Inflammatory macrophage treated with lipopolysaccharide for 4 hours (primary cell): ENCODE measurements at places on chromosomes 11 and 22.

DNA sequence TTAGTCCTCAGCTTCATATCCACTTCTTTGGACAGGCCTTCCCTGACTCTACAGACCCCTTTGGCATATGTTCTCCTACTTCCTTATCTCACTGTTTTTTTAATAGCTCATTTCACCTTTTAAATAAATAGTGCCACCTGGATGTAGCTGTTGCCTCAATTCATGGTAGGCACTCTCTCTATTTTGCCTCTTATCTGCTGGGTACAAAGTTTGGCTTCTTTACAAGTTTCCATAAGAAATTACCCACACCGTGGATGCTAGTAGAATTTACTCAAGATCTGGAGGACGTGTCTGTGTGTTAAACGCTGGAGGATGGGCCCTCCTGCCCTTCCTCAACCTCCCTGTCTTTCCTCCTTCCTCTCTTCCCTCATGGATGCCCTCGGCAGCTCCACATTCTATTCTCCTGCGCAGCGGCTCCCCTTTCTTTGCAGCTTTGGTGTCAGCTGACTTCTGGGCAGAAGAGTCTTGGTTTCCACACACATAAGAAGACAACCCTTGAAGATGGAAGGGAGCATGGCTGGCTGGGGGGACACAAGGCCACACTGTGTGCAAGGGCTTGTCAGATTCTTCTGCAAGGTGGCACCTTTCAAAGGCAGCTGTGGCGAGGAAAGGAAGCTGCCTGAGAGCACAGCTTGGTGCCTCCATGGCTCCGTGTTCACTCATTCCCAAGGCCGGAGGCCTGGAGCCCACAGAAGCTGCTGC, 212.6 kb downstream of the SNX19 start:
- DNase-seq: no peak

GRCh38 chr11:14132312-14132711, 169.8 kb downstream of the SPON1 start:
- DNase-seq: no peak

GRCh38 chr11:28169816-28170215, 61.6 kb downstream of the METTL15 start:
- DNase-seq: peak; percentile 1

DNA sequence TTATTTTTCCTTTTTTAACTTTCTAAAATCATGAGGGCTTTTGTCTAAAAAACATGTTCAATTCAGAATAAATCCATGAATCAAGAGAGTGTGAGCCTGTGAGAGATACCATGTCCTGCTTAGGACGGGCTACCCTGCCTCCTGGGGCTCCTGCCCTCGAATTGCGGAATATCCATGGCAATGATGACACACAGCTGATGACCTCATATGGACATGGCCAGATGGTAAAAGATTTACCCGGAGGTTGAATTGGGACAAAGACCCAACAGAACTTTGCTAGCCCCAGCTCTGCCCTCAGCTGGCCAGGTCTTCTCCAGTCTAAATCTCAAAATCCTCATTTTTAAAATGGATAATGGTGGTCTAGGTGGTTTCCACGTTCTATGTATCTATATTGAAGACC, 538.1 kb upstream of the API5 start:
- DNase-seq: no peak

- DNase-seq: no peak
Measured at GRCh38 chr11:23205156-23205871, 345.0 kb upstream of the CCDC179 start.

- DNase-seq: no peak
Measured at GRCh38 chr11:3194016-3194816, 24.4 kb downstream of the MRGPRG start.

DNA sequence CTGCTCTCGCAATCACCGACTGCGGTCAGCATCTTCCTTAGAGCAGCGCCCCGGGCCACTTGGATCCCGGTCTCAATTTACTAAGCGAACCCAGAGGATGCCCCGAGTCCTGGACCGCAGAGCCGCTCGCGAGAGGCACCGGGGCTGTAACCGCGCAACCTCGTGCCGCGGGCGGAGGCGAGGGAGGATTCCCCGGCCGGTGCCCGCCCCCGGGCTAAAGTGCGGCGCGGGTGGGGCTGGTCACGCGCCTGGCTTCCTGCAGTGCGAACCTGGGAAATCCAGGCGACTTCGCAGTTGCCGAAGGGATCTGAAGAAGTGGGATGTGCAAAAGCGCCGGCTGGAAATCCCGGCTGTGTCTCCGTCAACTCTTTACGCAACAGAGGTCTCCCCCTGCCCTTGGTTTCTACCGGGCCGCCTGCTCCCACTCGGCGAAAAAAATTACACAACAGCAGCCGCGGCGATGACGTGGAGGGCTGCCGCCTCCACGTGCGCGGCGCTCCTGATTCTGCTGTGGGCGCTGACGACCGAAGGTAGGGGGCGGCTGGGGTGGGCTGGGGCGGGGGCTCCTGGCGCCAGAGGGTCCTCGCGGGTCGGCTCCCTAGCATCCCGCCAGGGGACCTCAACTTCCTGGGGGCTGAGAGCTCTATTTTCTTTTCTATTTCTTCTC, at the start of gene NCR3LG1:
NCR3LG1 (plus strand) TSS at position 291 of the 667 bp plus-strand sequence; CDS start at position 461, 170 bp downstream.
- DNase-seq: peak; percentile 94

DNA sequence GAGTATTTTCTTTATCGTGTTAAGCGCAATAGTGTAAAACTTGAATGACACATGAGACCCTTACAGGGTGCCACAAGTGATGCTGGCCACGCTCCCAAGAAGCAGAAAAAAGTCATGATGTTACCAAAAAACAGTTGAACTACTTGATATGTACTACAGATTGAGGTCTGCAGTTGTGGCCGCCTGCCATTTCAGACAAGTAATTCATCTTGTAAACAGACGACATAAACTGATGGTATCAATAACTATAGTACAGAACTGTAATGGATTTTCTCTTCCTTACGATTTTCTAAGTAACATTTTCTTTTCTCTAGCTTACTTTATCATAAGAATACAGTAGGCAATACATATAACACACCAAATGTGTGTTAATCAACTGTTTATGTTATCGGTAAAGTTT, 5.5 kb downstream of the CD59 start:
- no peak for DNase-seq

DNA sequence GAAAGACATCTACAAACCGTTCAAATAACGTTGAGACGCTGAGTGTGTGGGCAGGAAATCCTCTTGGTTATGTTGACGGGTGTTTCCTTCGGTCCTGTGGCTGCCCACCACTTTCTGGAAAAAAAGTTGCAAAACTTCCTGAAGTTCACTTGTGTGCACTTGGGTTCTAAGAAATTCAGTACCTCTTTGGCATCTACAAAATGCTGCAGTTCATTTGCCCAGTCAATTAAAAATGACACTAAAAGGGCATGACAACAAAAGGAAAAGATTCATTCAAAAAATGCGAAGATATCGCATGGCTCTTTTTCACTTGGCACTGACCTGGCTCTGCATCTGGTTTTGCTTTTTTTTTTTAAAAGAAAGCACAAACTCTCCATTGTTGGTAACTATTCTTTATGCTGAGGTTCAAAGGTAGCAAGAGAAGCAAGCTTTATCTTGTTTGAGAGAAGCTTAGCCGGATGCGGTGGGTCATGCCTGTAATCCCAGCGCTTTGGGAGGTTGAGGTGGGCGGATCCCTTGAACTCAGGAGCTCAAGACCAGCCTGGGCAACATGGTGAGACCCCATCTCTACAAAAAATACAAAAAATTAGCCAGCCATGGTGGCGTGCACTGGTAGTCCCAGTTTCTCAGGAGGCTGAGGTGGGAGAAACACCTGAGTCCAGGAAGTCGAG, 10.6 kb upstream of the XBP1 start:
- peak; percentile 79 for DNase-seq

GRCh38 chr11:131600628-131601027, 230.2 kb downstream of the NTM start:
- no peak for DNase-seq

DNA sequence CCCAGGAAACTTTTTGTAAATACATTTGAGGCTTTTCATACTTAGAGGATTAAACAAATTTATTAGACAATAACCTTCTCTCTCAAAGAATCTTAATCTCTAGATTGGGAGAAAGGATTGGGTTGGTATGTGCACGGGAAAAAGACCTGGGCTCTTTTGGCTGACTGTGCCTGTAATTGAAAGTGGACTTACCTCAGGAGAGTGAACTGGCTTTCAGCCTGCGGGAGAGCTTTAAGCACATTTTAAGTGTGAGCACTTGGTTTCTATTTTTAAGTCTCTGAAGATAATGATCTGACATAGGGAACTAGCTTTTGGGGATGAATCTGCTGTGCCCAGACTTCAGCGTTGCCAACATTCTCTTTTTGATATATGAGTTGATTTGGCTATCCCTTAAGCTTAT, 35.8 kb downstream of the UVRAG start:
- DNase-seq: no peak

DNA sequence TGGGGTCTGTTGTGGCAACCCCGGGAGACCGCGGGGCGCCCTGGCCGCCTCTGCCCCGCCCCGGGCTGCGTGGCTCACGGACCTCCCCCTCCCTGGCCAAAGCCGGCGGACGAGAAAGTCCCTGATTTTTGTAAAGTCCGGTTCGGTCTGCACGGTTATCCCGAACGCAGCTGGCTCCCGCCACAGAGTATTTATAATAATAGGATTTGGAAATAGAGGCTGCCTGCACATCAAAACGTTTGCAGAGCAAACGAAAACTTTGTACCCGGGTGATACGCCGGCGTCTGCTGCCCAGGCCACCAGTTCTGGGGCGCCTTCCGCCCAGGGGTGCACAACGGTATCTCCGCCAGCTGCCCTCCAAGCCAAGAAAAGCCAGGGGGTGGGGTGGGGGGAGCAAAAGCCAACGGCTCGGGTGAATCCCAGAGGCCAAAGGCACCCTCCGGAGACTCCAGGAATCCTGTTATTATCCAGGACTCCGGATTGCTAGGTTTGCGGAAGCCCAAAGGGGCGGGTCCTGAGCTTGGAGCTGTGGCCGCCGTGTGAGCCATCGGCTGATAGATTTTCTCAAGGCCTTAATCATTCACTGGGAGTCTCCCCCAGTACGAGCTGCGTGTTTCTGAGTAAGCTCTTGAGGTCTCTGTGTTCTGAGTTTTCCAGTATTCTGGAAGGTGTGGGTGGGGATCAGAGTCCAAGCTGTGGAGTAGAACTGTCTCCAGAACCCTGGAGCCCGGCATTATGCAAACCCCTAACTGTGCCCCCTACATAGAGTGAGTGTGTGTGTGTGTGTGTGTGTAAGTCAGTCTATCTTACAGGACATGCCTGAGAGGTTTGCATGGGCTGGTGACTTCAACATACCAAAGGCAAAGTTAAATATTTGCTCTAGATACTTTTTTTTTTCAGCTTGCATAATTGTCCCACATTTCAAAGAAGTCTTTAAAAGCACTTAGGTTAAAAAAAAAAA, 673 bp upstream of the SHANK2 start:
- no peak for DNase-seq

DNA sequence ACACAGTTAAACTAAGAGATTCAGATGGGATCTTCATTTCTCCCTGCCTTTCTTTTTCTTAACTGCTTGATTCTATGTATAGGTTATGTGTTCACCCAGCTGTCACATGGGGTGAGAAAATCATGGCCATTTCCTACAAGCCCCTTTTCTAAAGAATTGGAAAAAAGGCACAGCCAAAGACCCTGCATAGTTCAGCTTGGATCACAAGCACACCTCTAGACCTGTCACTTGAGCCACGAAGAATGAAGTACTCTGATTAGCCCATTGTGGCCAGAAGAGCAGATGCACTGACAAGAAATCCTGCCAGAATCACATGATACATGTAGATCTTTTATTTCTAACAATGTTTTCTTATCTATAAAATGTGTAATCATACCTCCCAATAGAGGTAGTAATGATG, 69.7 kb downstream of the RAB38 start:
- no peak for DNase-seq

DNA sequence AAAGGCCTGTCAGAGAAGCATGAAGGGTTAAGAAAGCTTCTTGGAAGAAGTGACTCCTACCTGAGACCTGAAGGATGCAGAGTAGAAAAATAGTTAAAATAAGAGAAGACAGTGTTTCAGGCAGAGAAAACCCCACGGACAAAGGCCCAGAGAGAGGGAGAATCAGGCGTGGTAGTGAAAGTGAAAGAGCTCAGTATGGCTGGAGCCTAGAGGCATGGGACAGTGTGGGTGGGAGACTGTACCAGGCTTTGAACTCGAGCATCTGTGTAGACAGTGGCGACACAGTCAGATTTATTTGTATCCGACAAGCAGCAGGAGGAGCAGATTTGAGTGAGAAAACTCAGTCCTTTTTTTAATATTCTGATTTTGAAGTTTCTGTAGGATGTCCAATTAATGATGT, 360.0 kb downstream of the OPCML start:
- peak; percentile 3 for DNase-seq

- no peak for DNase-seq
Measured at GRCh38 chr11:57460758-57461749, 726 bp downstream of the RTN4RL2 start.

DNA sequence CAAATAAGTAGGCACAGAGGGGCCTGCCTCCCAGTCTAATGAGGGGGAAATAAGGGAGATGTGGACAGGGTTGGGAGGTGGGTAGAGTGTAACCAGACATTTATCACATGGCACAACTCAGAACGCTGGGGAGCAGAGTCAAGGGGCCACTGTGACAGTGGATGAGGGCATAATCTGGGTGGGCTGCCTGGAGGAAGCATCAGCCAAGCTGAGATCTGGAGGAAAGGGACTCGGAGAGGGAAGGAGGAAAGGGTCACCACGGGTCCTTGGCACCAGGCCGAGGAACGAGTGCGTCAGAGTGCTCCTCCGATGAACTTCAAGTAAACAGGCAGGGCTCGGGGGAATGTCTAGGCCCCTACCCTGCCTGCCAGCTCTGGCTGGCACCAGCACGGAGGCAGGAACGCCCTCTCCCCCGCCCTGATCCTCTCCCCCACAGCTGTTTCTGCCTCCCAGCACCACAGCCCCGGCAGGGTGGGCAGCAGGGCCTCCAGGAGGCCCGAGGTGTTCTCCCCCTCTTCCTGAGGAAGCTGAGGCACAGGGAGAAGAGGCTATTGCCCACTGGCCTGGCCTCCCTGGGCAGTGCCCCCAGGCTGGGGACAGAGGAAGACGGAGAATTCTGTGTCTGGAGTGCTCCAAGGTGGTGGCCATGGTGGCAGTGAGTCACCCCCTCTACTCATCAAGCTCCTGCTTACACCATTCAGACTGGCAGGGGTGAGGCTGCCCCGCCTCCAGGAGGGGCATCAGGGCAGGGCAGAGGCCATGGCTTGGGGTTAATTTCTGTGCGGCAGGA, 4.2 kb downstream of the ALDH3B1 start:
- peak; percentile 63 for DNase-seq

DNA sequence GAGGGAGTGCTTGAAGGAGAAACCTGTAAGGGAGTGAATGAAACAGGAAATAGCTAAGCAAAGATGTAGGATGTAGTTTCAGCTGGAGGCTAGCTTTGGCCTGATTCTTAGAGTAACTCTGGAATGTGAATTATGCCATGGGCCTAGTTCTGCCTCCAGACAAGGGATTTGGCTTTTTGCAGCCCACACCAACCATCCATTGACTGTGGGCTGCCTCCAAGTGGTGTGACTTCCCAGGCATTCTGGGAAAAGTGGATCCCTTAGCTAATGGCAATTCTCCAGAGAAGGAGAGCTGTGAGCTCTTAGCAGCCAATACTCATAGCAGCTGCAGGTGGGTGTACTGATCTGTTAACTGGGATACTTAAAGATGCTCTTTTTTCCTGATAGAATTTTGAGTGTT, 2.0 kb upstream of the OR9I1 start:
- no peak for DNase-seq
